Breast epithelium (tissue), 4 donors: ENCODE measurements at places on chromosomes 3 and 15.

DNA sequence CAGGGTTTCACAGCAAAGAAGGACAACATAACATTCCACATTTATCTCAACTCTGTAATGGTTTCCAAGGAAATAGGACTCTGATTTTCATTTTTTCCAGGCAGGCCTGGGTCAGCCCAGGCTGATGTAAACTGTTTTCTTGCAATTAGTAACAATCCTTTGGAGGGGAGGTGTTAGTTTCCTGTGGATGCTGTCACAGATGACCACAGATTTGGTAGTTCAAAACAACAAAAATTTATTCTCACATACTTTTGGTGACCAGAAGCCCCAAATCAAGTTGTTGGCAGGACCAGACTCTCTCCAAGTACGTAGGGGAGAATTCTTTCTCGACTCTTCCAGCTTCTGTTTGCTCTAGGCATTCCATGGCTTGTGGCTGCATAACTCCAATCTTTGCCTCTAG lies 88.0 kb downstream of the EDEM1 start:
- DNase-seq: no peak

DNA sequence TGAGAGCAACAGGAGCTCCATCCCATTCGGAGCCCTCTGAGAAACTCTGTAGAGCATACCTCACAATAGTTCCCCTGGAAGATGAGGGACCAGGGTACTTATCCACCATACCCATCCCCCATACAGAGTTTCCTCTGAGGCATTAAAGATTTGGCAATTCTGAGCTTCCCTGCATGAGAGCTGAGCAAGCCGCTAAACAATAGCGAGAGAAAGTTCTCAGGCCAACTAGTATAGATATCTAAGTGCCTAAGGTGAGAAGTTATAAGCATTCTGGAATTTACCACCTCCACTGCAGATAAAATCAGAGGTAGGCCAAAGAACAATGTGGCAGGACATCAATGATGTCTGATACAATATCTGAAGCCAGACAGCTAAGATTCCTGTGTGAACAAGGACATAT lies 129.1 kb upstream of the MBNL1 start:
- DNase-seq: no peak

DNA sequence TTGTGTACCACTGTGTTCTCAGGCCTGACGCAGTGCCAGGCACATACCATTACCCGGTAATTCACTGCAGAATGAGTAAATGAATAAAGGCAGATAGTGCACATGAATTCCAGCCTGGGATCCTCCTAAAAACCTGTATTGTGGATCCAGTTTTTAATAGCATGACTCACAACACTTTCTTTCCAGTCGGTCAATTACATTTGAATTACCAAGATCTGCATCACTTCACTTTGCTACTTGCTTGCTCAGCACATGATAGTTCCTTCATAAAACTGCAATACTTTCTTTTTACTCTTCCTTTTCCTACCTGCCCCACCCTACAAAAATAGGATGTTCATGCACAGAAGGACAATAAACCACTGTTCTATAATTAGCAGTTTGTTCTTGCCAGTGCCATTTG lies 553.8 kb downstream of the MAGI1 start:
- no peak for DNase-seq

DNA sequence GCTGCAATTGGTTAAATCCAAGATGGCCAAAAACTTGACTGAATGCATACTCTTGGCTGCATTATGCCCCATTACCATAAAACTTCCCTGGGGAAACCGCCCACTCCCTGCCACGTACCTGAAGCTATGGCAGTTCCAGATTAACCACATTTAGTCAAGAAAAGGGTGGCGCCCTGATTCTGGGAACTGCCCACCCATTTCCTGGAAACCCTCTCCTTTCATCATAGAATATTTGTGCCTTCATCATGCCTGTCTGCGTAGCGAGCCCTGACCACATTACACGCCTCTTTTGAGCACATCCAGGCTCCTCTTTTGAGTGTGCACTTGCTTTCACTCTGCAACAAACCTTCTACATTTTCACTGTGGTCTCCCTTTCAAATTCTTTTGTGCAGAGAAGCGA lies 5.2 kb downstream of the LINS1 start:
- DNase-seq: peak; percentile 76

DNA sequence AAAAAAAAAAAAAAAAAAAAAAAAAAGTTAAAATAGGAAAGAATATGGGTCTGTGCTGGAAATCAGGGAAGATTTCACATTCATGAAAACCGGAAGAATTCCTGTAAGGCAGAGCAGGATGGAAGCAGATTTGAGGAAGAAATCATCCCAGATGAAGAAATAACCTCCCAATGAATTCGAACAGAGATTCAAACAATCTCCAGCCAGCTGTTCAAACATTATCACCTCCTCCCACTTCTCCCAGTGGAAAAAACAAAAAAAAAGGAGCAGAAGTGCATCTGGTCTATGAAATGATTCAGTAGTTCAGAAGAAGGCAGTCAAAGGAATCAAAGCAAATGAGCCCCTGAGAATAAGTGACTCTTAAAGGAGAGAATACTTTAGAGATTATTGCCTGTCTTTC lies 33.1 kb downstream of the CP start:
- DNase-seq: no peak

DNA sequence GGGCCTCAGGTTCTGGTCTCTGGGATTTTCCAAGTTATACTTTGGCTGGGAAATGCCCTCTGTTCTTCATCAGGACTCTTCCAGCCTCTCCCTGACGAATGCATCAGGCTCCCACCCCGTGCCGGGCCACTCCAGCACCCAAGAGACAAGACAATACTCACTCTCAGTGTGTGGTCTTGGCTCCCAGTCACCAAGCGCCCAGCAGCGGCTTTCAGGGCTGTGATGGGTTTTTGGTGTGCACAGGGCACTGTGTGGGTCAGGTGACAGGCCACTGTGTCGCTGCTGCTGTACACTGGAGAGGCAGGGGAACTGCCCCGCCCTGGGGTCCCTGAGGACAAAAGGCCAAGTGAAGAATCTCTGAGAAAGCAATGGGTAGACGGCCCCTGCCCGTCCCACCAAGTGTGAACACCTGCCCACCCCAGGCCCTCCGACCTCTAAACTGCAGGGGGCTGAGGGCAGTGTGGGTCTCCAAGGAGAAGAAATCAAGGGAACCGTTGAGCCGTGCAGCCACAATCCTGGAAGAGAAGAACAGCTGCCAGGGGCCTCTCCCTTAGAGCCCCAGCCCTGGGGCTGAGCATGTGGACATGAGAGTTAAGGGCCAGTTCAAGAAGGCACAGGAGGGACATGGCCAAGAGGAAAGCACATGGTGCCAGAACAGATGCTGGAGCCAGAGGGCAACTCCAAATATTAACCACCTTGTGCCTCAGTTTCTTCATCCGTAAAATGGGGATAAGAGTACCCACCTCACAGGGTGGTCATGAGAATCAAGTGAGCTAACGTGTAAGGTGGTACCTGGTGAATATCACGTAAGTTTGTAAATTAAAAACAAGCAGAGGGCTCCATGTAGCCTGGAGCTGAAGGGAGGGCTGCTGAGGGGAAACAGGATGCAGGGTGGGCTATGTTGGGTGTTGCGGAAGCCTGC lies 34.1 kb downstream of the PTPN23 start:
- DNase-seq: no peak

DNA sequence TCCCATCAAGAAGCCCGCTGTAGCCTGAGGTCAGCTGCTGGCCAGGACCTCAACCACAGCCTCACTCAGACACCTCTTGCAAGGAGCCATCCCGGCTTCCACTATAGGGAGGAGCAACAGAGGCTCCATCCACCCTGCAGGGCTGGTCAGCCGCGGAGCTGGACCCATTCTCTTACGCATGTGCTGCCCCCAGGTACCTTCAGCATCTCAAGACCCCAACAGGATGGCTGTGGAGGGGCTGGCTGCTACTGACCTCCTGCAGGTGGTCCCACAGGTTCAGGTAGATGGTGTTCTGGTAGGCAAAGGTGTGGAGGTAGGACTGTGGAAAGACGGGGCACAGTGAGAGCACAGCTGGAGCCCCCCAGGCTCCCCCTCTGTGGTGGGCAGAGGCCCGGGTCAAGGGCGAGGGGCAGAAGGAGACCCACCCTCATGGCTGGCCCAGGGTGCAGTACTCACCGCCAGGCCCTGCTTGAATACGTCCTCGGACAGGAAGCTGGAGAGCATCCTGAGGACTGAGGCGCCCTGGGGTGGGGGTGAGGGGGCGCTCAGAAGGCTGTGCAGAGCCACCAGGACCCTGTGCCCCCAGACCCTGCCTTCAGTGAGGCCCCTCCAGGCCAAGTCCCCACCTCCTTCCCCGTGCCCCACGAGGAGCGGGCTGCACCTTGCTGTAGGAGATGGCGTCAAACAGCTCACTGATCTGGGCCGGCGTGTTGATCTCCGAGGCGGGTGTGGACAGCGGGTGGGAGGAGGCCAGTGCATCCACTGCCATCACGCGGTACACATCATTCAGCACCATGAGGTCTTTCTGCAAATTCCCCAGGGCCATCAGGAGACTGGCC lies 11.4 kb downstream of the ANPEP start:
- DNase-seq: no peak

DNA sequence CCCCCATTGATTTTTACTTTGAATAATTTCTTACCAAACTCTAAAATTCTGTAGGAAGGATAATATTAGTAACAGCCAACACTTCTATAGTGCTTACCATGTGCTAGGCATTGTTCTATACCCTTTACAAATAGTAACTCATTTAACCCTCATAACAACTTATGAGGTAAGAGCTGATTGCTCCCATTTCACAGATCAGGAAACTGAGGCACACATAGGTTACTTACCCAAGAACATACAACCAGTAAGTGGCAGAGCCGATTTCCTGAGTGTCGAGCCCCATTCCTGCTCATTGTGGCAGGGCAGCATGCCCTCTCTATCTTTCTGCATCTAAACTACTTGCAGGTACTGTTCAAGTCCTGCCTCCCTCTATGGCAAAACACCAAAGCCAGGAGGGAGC lies 9.0 kb downstream of the CCDC32 start:
- DNase-seq: no peak

DNA sequence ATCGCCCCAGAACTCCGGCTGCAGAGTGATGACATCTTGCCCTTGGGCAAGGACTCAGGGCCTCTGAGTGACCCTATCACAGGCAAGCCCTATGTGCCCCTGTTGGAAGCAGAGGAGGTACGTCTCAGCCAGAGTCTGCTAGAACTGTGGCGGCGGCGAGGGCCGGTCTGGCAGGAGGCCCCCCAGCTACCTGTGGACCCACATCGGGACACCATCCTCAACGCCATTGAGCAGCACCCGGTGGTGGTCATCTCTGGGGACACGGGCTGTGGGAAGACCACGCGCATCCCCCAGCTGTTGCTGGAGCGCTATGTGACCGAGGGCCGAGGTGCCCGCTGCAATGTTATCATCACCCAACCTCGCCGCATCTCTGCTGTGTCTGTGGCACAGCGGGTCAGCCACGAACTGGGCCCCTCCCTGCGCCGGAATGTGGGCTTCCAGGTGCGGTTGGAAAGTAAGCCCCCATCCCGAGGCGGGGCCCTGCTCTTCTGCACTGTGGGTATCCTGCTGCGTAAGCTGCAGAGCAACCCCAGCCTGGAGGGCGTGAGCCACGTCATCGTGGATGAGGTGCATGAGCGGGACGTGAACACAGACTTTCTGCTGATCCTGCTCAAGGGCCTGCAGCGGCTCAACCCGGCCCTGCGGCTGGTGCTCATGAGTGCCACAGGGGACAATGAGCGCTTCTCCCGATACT lies 43.4 kb downstream of the DHX30 start:
- DNase-seq: no peak

- no peak for DNase-seq
Measured at GRCh38 chr3:155372281-155372680, 78.8 kb upstream of the STRIT1 start.

DNA sequence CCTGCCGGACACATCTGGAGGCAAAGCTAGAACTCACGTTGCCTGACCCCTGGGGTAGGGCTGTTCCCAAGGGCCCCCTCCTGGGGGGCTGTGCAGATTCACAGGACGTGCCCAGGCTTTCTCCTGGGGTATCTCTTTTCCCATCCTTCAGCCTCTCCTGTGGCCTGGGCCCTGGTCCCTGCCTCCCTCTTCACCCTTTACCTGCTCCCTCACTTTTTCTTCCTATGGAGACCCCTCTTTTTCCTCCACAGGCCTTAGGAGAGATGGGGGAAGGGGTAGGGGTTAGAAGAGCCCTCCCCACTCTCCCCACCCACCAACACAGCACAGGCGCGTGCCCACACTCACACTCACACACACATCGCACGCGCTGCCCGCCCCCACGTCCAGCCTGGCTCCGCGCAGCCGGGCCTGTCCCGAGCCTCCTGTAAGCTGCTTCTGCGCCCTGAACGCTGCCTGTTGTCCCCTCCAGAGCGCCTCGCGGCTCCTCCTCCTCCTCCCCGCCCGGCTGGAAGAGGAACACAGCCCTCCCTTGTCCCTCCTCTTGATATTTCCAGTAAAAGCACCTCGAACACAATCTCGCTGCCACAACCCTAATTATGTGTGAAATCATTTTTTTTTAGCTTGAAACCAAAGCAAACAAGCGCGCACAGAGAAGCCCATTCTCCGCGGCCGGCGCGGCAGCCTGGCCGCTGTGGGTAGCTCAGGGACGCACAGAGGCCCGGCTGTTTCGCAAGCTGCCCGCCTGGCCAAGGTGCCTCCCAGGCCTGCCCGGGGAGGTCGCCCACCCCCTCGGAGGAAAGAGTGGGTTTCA lies 33.9 kb upstream of the ACAN start:
- no peak for DNase-seq

GRCh38 chr15:91186904-91187656 lies 87.0 kb downstream of the SV2B start:
- DNase-seq: no peak

DNA sequence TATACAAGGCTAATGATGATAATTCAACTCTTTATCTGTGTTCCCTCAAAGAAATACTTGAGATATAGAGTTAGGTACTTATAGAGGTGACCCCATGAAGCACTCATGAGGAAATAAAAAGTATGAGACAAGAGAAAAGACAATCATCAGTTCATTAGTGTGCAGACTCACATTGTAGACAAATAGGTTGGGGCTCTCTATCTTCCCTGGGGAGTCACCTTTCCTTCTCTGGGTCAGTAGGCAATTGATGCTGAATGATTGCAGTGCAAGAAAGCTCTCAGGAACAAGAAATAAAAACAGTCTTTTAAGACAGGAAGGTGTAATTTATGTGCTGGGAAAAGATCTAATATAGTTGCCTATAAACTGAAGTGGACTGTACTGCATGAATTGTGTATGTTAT lies 1357.6 kb upstream of the EPHA6 start:
- no peak for DNase-seq

DNA sequence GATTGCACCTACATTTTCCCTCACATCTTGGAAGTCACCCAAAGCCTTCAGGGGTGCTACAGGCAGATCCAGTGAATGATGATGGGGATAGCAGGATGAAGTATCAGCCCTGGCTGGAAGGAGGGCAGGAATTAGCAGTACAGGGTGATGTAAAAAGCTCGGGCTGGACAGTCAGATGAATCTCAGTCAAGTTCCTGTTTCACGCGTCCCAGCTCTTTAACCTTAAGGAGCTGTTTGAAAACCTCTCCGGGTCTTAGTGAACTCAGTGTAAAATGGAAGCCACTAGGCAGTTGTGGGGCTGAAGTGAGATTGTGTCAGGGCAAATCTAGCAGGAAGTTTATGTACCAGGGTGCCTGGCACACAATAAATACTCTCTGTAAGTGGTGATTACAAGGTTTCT lies 166.4 kb upstream of the PROK2 start:
- no peak for DNase-seq

- DNase-seq: no peak
Measured at GRCh38 chr3:4823986-4824925, 155.0 kb upstream of the BHLHE40 start.
